Activated naive CD4-positive, alpha-beta T cell treated with Interleukin-2 at 50 U/mL for 16 hours (primary cell): ENCODE measurements at places on chromosomes 13 and 19.

DNA sequence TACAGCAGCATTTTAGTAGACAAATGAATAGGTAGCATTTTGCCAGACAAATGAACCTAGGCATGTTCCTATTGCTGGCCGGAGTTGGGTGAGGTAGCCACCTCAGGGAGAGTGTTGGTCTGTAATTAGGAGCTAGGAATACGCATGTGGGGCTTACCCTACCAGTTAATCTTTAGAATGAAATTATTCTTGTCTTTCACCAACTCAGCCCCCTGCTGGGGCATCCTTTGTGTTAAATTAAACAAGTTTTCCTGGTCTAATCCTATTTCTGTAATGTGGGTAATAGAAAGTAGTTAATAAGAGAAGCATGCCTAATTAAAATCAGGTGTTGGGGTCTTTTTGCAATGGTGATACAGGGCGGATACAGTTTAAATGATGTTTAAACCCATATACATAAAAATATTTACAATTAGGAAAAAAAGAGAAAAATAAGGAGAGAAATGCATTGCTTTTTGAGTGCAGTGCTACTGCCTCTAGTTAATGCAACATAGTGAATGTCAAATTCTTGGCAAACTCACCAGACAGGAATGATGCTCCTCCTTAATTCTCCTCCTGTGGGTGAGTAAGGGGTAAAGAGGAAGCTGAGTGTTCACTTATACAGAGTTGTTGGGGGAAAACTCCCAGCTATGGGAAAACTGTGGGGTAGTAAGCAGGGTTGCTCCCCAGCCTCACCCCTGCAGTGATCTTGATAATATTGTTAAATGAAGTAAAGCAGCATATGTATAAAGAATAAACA, 276.4 kb upstream of the EDNRB start:
- no peak for DNase-seq

- no peak for DNase-seq
Observed at GRCh38 chr13:90246687-90247345, 1100.7 kb upstream of the MIR17HG start.

GRCh38 chr19:17458970-17459369, 1.8 kb downstream of the NXNL1 start:
- no peak for DNase-seq

GRCh38 chr19:10699650-10700335, 1.4 kb upstream of the QTRT1 start:
- peak; percentile 73 for DNase-seq

- no peak for DNase-seq
Observed at GRCh38 chr13:75414036-75414827, 67.7 kb downstream of the TBC1D4 start.

GRCh38 chr19:31727536-31727935, 378.3 kb upstream of the TSHZ3 start:
- no peak for DNase-seq

- no peak for DNase-seq
Observed at GRCh38 chr13:42113478-42113877, 65.0 kb downstream of the DGKH start.

DNA sequence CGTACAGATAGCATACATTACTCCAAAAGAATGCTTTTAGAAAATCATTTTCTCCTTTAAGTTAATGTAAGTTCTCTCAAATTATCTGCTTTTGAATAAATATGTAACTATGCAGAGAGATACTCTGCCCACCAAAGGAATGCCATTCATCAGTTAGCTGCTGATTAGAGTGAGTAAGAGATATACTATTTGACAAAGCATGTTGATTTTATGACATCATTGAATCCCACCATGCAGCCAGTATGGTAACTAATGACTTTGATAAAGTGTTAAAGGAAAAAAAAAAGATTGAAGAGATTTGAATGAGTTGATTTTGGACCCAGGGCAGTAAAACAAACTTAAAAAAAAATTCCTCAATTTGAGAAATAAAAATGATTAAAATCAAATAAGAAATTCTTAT, 521.5 kb downstream of the SLITRK6 start:
- DNase-seq, result no peak

DNA sequence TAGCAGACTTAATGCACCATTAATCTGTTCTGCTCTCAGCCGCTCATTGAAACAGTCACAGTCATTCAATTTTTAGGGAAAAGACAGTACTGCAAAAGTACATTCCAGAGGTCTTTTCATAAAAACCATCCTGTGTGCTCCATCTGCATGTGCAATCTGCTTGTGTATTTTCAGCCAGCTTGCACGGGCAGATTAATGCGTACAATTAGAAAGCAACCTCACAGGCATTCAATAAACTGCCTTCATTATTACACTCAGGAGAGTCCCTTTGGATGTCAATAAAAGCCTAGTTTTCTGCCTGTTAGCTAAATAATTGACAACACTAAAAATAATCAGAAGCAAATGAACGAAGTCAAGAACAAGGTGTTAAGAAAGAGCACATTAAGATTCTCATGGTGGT, 41.9 kb downstream of the EPSTI1 start:
- DNase-seq, result no peak

DNA sequence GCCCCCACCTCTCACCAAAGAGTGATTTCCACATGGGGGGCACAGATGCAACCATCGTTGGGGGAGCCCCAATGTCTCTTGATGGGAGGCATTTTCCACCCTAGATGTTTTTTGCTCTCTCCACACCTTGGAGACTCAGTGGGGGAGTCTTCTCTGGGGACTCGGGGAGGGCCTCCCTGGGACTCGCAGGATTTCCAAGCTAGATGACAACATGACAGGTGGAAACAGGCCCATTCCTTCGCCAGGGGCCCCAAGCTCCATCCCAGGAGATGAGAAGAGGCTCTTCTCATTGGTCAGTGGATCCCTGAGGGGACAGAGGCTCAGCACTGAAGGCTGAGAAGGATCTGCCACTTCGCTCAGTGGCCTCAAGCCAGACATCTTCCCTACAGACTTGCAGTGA, 12.7 kb upstream of the KIR2DL4 start:
- no peak for DNase-seq

DNA sequence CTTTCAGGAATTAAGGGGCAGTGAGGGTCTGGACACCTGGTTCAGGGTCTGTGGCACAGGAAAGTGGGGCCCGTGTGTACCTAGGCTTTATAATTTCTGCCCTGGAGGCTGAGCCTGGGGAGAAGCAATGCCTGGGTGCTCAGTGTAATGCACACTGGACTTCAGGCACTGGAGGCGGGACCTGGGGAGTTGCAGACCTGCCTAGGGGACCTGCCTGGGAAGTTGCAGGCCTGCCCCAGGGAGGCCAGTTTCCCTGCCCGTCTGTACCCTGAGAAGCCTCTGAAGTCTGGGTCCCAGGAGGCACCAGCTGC, 2.5 kb upstream of the TMEM59L start:
- DNase-seq, result no peak

DNA sequence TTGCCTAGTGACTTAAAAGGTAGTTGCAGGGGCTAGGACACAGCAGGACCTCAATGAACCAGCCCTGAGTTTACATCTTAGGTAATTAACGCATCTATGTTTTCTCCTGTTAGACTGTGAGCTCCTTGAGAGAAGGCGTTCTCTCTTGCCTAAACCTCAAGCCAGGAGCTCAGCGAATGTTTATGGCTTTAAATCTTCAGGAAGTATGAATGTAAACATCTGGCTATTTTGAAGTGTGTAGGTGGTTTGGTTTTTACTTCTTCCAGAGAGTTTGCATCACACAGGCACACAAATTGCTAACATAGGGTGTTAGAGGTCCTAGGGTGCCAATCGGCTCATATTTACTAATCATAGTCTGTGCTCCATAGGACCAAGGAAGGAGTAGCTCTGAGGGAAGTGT, 387.7 kb upstream of the ZNF507 start:
- DNase-seq, result no peak

GRCh38 chr19:45809643-45810159, 5.4 kb downstream of the RSPH6A start:
- DNase-seq, result no peak

DNA sequence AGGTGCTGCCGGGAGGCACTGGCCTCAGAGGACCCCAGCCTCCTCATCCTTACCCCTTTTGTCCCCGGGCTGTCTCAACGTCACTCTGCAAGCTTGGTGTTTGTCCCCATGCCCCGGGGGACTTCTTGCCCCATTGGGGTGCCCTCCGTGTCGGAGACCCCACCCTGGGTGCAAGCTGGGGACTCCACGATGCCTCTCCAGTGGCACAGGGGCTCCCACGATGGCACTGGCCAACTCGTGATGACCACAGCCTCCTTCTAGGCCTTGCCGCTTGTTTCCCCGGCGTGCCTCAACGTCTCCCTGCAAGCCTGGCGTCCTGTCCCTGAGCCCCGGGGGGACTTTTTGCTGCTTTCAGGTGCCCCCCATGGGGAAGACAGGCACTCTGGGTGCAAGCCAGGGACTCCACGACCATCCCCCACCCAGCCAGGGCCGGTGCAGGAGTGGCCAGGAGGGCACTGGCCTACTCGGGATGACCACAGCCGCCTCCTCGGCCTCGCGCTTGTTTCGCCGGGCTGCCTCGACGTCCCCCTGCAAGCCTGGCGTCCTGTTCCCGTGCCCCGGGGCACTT, 237.0 kb downstream of the TUBA3C start:
- no peak for DNase-seq

DNA sequence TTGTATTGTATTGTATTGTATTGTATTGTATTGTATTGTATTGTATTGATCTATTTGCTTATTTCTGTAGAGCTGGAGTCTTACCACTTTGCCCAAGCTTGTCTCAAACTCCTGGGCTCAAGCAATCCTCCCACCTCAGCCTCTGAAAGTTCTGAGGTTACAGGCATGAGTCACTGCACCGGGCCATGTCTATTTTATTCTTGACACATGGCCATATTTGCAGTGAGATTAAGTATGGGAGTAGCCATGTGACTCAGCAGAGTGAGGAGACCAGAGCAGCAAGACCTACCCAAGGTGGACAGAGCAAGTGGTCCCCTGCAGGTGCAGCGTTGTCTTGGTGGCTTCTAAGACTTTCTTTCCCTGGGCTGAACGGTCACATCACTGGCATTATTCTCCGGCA, 49.1 kb upstream of the UBAC2 start:
- DNase-seq, result peak; percentile 10

DNA sequence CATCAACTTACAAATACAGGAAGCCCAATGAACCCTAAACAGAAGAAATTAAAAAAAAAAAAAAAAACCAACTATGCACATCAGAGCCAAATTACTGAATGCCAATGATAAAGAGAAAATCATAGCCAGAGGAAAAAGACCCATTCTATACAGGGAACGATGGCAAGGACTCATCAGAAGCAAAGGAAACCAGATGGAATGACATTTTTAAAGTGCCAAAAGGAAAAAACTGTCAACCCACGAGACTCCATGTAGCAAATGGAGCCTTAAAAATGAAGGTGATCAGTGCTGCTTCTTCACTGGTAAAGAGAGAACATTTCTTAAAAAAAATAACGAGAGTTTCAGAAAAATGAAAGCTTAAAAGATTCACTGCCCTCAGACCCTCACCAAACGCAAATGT, 18.3 kb downstream of the PCID2 start:
- DNase-seq, result no peak

- no peak for DNase-seq
Observed at GRCh38 chr19:51760697-51761356, at the start of gene FPR2. TSS of gene FPR2 (plus strand) at chr19:51761180. CDS start at chr19:51768659, 7,479 bp downstream.

GRCh38 chr19:6577476-6578125, 13.3 kb downstream of the CD70 start:
- no peak for DNase-seq

GRCh38 chr13:114119196-114119595, 13.2 kb downstream of the RASA3 start:
- DNase-seq, result no peak

DNA sequence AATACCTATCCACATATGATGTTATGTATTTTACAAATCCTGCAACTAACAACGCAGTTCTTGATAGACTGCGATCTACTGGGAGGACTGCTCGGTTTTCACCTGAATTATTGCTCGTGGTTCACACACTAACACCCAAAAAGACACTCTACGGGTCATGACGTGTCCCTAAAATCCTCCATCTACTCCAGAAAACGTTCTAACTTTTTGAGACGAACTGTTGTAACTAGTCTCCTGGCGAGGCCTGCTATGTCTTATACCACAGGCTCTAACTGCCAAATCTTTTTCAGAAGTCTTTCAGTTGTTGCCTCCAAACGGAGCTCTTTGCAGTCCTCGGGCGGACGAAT, 108.2 kb downstream of the KCNRG start:
- DNase-seq, result no peak

DNA sequence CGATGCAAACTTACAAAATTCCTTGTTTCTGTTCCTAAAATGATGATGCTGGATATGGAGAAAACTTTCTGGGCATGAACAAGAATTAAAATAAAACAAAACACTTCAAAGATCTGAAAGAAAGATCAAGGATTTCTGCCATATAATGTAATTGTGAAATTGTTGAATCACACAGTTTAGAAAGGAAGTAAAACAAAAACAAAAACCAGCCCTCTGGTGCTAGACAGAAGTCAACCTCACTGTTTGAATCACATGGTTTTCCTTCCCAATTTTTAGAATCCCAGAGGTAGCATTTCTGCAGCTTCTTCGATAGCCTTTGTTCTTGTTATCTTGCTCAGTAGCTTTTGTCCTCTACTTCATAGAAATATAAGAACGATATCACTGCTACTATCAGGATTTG, 118.2 kb upstream of the ARGLU1 start:
- no peak for DNase-seq
